ENCODE measurements at places on chromosomes 7 and 10.

- no peak for DNase-seq
Measured at GRCh38 chr10:75407713-75408508, 6.3 kb upstream of the ZNF503 start.

DNA sequence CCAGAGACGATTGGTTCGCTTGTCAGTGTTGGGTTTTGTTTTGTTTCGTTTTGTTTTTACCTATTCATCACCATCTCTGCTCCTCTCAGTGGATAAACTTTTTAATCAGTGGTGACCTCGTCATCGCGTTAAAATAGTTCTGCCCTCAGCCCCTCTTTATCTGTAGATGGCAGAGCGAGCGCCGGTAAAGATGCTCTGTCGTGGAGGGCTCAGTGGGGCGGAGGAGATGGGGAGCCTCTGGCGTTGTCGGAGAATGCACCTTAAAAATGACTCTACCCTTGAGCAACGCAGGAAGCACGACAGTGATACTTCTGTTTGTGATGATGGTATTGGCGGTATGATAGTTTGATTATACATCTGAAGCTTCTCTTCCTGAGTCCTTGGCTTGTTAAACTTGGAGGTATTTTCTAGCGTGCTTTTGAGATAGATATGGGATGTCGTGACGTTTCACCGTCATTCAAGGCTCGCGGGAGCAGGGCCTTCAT is 554 bp downstream of the CSGALNACT2 start:
- DNase-seq = no peak

- no peak for DNase-seq
Measured at GRCh38 chr7:141288626-141289025, 214.8 kb downstream of the TMEM178B start.

DNA sequence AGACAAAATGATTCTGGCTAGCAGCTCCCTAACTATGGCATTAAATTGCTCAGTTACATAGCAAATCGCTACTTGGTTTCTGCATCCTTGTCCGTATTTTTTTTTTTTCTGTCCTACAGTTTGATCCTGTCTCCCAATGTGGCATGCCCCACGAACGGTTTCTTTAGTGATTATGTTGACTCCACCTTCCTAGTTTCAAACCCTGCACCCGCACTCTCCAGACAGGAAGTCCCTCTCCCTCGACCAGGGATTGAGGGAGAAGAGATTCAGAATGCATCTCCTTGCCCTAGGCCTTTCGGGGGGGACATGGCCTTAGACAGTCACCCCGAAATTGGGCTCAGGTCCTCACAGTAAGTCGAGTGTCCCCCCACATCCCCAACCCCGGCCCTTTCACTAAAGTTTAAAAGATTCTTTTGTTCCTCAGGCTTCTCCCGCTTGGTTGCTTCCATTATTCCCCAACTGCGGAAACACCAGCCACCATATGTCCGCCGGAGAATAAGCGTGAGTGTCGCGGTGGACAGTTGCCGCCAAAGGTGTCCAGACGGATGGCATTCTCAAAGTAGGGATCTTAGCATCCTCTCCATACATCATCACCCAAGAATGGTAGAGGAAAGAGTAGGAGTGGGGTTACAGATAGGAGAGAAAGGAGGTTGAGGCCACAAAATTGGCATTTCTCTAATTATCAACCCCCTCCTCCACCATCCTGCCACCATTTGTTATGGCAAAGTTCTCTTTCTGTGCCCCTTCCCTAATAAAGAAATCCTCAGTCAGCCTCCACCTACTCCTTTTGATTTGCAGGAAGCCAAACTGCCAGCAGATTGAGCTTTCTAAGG is 7.3 kb downstream of the EVX1 start:
- DNase-seq = no peak

All from epithelial cell of prostate (primary cell).